ENCODE measurements at places on chromosomes 16 and 17.
A peak's percentile ranks its signal among the peaks of the same experiment; 100 is the strongest.

GRCh38 chr17:47733674-47734410, 806 bp downstream of the TBX21 start:
- DNase-seq, result no peak

GRCh38 chr16:88007321-88007731, 56.1 kb downstream of the BANP start:
- DNase-seq, result no peak

GRCh38 chr17:82458885-82459424, 414 bp downstream of the NARF start:
- peak; percentile 31 for DNase-seq

GRCh38 chr17:9334536-9335446, 240.8 kb downstream of the STX8 start:
- no peak for DNase-seq

- no peak for DNase-seq
Observed at GRCh38 chr16:81140930-81141780, 45.0 kb upstream of the GCSH start.

DNA sequence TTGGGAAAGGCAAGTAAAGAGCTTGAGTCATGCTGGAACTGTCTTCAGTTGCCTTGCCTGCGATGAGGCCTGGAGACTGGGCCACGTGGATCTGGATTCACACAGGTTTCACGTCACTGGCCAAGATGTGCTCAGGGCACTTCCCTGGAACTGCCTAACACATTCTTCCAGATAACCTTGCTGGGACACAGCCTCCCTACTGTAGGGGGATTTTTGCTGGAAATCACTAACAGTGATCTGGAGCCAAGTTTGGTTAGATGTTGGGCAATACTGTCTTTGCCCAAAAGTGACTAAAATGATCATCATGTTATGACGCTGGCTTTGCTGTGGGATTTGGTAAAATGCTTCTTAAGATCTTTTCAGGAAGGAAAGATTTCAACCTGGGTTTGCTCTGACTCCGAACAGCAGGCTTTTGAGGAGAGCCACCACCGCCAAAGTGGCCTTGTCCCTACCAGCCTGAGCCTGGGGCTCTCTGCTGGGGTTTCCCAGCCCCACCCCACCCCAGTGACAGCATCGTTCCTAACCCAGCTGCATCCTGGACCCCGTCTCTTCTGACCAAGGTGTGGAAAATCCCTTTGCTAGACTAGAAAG, 14.7 kb downstream of the C1QTNF1 start:
- no peak for DNase-seq

DNA sequence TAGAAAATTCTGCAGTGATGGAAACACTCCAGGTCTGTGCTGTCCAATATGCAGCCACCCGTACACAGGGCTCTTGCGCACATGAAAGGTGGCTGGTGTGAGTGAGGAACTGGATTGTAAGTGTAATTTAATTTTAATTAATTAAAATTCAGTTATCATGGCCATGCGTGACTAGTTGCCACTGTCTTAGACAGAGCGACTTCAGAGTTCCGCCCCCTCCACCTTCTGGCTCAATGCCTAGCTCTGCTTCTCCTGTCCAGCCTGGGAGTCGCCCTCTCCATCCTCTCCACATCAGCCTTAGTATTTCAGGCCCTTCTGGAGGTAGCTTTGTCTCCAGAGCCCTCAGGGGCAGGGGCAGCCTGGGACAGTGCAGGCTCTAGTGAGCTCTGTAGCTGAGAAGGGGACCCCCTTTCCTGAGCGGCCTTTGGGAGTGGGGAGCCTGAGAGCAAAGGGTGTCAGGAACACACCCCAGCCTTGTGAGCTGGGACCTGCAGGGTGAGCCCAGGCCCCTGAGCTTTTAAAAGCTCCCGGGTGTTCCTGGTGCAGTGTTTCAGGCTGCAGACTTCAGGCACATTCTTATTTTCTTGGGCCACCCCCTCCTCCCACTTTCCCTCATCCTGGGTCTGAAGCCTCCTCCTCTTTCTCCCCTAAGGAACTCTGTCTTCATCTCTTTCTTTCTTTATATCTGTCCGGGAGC, 99.4 kb downstream of the IRF8 start:
- no peak for DNase-seq

DNA sequence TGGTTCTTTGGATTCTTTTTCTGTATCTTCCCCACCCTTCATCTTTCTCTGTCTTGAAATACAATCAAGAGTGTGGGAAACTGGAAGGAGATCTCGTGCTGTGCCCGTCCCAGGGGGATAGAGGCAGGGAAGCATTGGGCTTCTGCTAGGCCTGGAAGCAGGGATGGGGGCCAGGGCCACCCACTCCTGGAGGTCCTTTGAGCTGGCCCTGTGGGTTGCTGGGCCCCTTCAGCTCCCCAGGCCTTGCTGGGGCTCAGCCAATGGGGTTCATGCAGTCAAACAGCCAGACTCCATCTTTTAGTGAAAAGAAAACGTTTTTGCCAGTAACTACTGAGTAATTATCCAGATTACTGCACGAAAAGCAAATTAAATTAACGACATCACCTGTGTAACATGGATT, 67.8 kb downstream of the CCDC182 start:
- DNase-seq, result no peak

GRCh38 chr17:3954976-3955672, 9.1 kb downstream of the ATP2A3 start:
- DNase-seq, result no peak

- no peak for DNase-seq
Observed at GRCh38 chr16:82236415-82236814, 66.4 kb upstream of the MPHOSPH6 start.

- no peak for DNase-seq
Observed at GRCh38 chr16:73547552-73548403, 499.9 kb upstream of the ZFHX3 start.

DNA sequence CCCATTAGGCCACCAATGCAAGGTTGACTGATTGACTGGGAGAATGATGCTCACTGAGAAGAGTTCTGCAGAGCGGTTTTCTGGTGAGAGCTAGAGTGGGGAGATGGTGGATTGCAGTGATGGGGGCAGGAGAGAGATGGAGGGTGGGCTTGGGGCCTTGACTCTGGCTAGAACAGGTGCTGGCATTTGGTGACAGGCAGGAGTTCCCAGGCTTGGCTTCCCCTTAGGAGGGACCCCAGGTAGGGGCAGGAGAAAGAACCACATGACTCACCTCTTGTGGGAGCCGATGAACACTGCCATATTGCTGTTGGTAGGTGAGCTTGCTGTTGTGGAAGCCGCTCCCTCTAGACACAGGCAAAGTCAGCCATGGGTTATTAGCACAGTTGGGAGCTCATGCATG, 8.0 kb downstream of the CD300LB start:
- DNase-seq, result no peak

GRCh38 chr16:30907064-30907463, 10.7 kb downstream of the CTF1 start:
- no peak for DNase-seq

DNA sequence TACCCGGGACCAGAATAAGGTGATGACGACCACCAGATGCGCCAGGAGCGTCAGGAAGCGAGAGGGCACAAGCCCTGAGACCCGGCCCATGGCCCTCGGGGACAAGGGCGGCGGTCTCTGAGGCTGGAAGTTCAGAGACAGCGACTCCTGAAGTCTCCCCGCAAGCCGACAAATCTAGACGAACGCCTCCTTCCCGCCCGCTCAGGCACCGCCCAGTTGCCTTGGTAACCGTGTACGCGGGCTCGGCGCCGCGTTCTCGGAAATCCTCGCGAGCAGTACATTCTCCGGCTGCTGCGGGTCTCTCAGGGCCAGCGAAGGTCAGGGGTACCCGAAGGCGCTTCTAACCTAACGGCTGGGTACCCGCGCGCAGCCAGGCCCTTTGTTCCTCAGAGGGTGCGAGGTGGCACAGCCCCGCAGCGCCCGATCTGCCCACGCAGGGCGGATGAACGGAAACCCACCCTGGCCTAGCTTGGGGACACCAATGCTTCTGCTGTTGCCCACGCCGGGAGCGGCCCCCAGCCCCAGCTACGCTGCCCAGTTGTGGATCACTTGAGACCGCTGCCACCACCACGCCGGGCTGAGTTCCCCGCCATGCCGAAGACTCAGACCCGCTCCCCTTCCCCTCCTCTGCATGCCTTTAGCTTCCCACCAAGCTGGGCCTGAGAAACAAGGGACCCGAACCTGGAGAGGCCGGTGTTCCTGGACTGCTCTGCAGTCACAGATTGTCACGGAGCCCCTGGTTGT, at the start of gene TMEM107:
TMEM107 (minus strand) TSS at position 184 of the 744 bp plus-strand sequence; CDS start at position 90, 94 bp downstream.
- peak; percentile 87 for DNase-seq

DNA sequence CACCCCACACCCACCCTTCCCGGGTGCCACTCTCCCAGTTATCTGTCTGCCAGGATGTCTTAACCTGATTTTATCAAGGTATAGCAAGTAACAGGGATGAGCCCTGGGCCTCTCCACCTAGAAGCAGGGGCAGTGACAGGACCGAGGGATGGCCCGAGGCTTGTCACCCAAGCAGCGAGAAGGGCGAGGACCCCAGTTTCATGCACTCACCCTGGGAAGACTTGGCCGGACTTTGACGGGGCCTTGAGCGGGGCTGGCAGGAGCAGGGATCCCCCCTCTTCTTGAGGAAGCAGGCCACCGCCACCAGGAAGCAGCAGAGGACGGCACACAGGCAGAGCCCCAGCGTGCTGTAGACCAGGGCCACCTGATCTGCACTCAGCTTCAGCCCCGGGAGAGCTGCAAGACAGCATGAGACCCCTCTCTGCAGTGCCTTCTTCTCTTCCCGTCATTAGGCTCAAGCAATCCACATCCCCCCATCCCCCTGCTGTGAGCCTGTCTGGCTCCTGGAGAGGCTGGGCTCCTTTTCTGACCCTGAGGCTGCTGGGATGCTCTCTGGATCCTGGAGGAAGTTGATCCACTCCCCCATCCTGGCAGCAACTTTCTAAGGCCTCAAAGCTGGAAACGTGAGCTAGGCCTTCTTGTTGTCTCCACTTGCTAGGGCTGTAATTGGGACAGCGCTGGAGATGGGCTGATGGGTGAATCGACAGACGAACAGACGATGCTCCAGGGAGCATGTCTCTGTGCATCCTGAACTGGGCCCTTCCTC, 31.6 kb downstream of the TNFRSF13B start:
- no peak for DNase-seq

GRCh38 chr17:33390479-33391176, 97.5 kb upstream of the ASIC2 start:
- DNase-seq, result peak; percentile 9

- DNase-seq, result no peak
Observed at GRCh38 chr16:85917012-85917411, 18.1 kb downstream of the IRF8 start.

DNA sequence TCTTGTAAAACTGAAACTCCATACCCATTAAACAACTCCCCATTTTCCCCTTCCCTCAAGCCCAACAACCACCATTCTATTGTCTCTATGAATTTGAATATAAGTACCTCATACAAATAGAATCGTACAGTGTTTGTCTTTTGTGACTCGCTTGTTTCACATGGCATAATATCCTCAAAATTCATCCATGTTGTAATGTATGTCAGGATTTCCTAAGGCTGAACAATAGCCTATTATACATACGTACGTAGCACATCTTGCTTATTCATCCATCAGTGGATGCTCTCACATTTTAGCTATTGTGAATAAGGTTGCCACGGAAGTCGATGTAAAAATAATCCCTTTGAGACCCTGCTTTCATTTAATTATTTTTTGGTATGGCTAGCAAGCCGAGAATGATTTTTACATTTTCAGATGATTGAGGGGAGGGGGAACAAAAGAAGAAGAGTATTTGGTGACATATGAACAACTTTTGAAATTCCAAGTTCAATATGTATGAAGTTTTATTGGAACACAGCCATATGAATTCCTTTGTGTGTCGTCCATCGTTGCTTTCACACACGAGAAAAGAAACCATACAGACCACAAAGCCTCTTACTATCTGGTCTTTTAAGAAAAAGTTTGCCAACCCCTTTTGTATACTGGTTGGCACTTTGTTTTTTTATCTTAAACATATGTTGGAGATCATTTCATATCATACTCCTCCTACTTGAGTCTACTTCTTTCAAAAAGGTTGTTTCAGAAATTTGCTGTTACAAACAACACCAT, 371.2 kb downstream of the NPIPA8 start:
- DNase-seq, result peak; percentile 62

GRCh38 chr16:79580453-79581191, 19.9 kb downstream of the MAF start:
- no peak for DNase-seq

- DNase-seq, result peak; percentile 13
Observed at GRCh38 chr17:32609085-32609484, 122.3 kb downstream of the CDK5R1 start.

GRCh38 chr16:54927125-54928015, 3.3 kb upstream of the IRX5 start:
- peak; percentile 12 for DNase-seq

DNA sequence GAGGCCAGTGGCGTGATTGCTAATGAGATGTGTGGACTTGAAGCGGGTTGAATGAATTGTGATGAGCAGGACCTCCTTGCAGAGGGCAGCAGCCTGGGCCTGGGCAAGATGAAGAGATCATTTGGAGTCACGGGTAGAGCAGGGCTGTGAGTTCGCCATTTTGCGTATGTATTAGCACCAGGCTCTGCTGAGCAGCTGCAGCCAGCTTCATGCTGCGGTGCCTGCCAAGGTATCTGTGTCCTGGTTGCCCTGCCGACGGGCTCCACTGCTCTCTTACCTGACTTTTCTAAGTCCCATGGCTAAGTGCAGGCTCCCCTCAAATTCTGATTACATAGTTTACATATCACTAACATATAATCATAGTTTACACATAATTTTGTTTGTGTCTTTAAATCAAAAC, 295.7 kb downstream of the SNX29 start:
- DNase-seq, result no peak

- DNase-seq, result no peak
Observed at GRCh38 chr17:2996810-2997670, 66.4 kb downstream of the OR1D5 start.

DNA sequence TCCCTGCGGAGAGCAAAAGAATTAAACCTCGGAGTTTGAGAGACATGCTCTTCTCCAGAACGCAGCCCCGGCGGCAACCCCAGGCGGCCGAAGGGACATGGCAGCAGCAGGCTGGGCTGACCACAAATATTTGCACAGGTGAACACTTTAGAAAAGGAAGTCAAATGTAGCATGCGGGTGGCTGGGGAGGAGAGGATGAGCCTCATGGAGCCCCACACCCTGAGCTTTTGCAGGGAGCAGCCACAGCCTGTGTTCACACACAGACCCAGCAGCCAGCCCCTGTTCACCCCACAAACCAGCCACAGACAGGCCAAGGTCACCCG, 17.8 kb downstream of the HS3ST6 start:
- DNase-seq, result no peak

DNA sequence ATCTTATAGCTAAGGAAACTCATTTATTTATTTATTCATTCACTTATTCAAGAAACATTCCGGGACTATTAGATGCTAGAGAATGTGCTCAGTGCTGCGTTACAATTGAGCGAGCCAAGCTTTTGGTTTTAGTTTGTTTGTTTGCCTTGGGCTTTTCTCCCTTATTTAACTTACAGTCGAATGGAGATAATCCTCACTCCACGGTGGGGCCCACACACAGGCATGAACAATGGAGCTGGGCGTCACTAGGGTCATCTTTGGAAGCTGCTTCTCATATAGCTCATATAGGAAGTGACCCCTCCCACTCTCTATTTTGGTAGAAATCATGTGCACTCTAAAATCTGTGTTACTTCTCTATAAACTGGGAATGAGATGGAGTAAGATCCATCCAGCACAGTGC, 210.0 kb downstream of the TMEM114 start:
- no peak for DNase-seq

- DNase-seq, result no peak
Observed at GRCh38 chr17:33929181-33929724, 325.8 kb upstream of the CCL2 start.

All from fibroblast of skin of back (primary cell).